Large intestine (tissue), 12 donors: ENCODE measurements at places on chromosomes 7 and 10.
A peak's percentile ranks its signal among the peaks of the same experiment; 100 is the strongest.

GRCh38 chr7:104836976-104837375 is 177.0 kb upstream of the KMT2E start:
- no peak for DNase-seq

- DNase-seq = no peak
These were observed at the start of gene STK31 for GRCh38 chr7:23710000-23710399. Gene STK31 (plus strand): TSS chr7:23710219. CDS start chr7:23710286, 67 bp downstream.

DNA sequence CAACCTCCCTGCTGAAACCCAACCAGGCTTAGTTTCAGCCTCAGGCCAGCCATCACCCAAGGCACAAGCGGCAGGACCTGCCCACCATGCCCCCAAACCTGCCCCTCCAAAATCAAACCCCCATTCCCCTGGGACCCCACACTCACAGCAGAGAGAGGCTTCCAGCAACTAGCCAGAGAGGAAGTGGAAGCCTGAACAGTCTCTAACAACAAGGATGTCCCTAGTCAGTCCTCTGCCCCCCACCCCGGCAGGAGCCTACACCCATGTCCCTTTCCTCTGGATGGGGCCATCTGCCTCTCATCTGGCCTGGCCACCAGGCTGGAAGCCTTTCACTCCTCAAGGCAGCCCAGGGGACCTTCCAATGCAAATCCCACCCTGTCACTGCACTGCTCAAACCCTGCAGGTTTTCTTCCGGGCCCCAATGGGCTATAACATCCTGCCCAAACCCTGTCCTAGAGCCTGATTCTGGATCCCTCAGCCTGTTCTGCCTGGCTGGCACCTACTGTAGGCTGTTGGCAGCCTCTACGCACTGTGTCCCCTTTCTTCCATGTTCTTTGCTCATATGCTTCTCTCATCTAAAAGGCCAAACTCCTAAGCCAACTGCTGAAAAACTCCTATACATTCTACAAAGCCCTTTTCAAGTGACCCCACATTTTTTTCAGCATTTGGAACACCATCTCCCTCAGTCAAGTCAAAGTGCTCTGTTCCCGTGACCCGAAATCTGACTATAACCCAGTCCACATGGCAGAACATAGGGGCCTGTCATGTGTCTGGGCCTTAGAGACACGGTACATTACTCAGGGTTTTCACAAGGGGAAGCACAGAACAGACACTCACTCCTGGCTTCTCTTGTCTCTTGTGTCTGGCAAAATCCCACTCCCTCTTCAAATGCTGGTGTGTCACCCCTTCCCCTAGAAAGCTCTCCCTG is 253.3 kb downstream of the TNS3 start:
- DNase-seq = no peak

GRCh38 chr7:100598425-100598824 is 3.7 kb upstream of the PCOLCE start:
- no peak for DNase-seq

DNA sequence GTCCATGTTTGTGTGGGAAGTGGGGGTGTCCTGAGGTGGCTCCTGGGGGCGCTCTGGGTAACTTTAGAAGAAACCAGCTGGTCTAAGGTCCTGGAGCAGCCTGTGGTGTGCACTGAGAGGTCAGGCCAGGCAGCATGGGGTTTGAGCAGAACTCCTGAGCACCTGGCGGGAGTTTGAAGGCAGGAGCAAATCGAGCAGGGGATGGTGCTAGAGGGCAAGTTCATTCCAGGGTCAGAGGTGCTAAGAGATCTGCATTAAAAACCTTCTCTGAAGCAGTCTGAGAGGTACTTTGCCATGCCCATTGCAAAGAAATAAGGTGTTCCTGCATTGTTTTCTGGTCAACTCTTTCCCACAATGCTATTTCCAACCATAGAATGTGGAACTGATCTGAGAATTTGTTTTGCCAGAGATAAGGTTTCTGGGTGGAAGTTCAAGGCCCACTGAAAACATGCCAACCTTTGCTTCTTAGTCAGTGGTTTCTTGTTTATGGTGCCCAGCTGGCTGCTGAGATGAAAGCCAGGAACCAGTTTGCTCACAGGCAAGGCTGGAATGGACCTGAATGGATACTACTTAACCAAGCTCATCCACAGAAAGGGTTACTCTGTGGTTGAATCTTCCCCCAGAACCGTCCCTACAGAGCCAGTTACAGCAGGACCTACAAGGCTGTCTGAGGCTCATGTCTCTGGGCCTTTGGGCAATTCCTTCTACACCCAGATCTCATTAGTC is 136.3 kb upstream of the TMEM72 start:
- peak; percentile 27 for DNase-seq

- peak; percentile 55 for DNase-seq
These were observed 148.2 kb downstream of the CELF2 start for GRCh38 chr10:11165591-11166543.

GRCh38 chr7:131265227-131265626 is 62.4 kb upstream of the MKLN1 start:
- DNase-seq = no peak

DNA sequence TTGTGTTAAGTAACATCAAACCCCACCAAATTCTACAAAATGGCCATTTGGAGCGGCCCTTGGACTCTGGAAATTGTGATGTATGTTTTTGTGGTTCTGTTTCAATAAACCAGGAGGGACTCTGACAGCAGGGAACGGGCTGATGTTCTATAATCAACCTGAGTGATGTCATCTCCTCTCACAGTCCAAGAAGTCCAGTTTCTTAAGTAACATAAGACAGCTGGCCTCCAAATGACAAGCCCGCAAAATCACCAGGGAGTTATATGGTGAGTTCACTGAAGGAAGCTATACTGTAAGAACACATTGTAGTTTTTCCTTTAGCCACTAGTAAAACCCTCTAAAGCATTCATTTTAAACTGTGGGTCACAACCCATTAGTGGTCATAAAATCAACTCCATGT is 34.0 kb downstream of the GOT1 start:
- peak; percentile 52 for DNase-seq

DNA sequence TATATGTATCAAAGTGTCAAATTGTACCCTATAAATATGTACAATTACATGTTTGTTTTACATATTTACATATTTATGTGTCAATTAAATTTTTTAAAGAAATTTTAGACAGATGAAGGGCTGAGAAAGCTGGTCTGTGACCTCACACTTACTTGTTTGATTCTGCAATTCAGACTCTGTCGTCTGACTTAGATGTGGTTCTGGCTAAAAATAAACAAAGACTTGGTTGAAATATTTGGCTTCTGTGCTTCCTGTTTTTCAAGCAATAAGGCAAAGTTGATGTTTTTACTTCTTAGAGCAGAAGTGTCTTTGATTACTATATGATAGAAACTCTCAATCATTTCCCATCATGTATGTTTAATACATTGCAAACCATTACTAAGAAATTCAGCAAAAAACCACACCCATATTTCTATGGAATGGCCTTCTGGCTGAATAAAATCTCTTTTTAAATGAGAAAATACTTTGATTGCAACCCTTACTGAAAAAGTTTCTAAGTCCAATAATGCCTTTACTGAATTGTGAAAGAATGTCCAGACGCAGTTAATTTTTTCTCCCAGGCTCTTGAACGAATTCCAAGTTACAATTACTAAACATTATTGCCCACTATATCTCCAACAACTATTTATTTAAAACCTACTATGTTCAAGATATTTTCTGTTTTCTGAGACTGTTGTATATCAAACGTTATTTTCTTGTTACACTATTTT is 59.5 kb upstream of the PRKG1 start:
- no peak for DNase-seq
